ENCODE measurements at places on chromosomes 7 and 10. TPM values are rescaled to one million over a fixed set of nuclear protein-coding genes. Genes with fewer than 3 reads are reported as not detected.

DNA sequence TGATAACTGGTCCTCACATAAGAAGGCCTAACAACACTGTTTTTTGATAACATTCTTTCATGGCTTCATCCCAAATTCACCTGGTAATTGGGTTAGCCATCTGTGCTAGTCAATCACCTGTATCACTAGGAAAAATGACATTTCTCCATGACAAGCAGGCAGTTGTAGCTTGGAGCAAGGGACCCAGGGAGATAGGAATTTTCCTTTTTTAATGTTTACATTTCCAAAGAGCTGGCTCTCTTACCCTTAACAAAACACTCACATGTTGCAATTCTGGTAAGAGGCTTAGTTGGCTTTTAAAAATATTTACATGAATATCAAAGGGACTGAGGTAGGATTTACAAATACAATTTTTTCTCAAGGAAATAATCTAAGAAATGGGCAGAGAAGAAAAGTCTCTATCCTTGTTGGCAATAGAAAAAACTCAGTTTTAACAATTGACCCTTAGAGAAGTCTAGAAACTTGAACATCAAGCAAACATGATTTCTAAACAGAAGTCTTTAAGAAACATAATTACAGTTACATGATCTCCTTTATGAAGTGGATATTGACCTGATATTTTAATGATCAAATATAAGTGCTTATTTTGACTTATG is 16.1 kb upstream of the AKR1C1 start:
- DNase-seq, result no peak

GRCh38 chr7:108205311-108205710 is 75.2 kb upstream of the LAMB4 start:
- no peak for DNase-seq

DNA sequence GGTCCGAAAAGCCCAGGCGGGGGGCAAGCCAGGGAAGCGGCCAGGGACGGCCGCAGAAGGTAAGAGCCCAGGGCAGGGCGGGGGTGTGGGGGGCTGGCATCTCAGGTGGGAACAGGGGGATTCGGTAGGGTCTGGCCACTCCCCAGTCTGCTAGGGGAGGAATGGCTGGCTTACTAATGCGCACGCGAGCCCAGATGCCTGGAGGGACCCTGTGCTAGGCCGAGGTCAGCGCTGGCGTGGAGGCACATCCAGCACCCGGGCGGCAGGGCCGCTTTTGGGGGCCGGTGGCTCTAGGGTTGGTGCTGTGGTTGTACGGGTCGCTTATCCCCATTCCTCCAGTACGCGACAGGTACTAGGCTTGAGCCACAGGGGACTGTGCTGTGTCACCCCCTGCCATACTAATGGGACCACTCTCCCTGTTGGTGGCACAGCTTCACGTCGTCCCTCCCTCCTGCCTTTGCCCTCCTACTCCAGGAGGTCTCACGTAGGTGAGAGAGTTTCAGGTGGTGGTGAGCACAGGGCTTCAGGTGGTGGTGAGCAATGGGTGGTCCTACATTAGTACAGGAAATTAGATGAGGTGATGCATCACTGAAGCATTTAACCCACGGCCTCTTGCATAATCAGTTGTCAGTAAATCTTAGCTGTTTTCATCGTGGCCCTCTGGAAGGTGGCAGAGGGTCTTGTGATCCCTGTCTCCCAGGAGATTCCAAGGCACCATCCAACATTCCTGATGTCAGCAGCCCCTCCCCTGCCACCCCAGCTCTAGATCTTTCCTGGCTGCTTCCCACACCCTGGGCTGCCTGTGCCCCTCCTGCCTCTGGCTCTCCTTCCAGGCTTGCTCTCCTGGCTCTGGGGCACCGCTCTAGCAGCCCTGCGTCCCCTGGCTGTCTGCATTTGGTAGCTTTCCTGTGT is 971 bp downstream of the AEBP1 start:
- no peak for DNase-seq

DNA sequence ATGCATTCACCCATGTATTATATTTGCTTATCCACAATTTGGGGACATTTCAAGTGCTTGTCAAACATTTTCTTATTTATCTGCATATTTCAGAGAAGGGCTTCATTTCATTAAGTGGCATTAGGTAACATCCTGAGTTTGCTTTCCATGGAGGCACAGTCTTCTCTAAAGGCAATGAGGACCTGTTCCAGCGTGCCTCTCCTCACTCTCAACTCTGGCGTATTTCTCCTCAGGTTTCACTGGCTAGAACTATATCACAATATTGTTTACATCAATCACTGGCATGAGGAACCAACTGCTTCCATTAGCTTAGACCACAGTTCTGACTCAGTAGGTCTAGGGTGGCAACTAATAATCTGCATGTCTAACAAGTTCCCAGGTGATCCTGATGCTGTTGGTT is 177.2 kb downstream of the TAX1BP1 start:
- no peak for DNase-seq

GRCh38 chr7:100509231-100509630 is 25.5 kb downstream of the NYAP1 start:
- DNase-seq, result no peak

GRCh38 chr7:94266238-94266644 is 128.5 kb upstream of the COL1A2 start:
- DNase-seq, result no peak

- no peak for DNase-seq
These were observed 10.5 kb downstream of the LIPA start for GRCh38 chr10:89241026-89241425.

GRCh38 chr10:57145548-57145947 is 784.5 kb upstream of the ZWINT start:
- DNase-seq, result no peak

- no peak for DNase-seq
These were observed 49.8 kb downstream of the POU6F2 start for GRCh38 chr7:39027491-39027890.

DNA sequence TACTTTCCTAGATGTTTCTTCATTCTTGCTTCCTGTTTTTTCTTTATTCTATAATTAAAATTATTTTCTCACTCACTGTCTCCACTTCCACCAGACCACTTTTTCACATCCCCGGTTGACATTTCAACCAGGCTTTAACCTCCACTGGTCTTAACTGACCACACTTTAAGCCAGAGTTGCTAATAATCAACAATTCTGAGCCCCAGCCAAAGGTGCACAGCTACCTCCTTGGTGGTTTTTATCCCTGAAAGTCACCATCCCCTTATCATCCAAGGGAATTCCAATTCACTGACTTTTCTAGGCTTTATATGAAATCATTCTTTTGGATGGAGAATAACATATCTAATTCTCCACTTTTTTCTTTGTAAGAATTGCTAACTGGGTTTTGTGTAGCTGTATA is 138.9 kb downstream of the FRMD4A start:
- DNase-seq, result no peak

DNA sequence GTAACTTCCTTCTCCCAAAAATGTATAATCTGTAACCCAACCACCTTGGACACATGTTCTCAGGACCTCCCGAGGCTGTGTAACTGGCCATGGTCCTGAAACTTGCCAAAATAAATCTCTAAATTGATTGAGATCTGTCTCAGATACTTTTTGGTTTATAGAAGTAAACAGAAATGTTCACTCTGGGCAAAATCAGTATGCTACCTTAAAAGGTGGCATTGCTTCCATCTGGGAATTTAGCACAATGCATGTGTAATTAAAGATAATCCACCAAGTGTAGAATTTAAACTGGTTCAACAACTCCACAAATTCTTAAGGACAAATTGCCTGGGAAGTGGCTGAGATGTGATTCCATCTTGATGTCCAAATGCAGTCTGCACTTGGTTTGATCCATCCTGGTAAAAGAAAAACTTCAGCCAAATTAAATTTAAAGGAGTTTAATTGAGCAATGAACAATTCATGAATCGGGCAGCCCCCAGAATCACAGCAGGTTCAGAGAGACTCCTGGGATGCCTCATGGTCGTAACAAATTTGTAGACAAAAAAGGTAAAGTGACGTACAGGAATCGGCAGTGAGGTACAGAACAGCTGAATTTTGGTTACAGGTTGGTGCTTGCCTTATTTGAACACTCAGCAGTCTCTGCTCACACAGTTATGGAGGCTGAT is 102.6 kb upstream of the PFKP start:
- DNase-seq, result no peak

DNA sequence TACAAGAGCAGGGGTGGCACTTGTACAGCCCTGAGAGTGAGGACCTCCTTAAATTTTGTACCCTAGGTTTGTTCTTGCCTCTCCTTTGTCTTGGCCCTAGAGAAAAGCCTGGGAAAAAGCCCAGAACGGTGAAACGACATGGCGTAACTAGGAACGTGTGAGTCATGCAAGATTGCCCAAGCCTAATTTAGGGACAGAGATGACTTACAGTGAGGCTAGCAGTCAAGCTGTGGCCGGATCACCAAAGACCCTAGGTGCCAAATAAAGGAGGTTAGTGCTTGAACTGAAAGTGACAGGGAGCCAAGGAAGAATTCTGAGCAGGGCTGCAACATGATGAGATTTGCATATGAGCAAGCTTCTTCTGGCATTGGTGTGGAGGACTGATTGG is 25.1 kb downstream of the TBXAS1 start:
- peak; percentile 86 for DNase-seq

DNA sequence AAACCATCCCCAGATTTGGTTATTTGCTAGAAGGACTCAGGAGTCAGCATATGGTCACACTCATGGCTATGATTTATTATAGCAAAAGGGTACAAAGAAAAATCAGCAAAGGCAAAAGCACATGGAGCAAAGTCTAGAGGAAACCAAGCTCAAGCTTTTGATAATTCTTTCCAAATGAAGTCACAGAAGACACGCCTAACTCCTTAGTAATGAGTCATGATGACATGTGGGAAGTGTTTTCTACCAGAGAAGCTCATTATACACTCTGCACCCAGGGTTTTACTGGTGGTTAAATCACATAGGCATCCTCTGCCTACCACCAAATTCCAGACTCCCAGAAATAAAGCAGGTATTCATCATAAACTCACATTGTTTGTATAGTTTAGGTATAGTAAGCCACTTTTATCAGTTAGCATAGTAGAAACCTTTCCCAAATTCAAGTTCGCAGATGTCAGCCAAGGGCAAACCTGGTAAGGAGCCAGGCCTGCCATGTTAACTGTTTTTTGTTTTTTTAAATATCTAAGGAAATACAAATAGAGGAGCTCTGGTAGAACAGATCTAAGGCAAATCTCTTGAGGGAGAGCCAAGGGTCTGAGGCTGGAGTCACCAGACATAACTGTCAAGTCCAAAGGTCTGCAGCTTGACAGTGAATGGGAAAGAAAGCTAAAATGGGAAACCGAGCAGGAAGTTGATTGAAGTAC is 15.4 kb upstream of the HIBADH start:
- DNase-seq, result no peak

PNLIPRP1 gene
- not detected for total RNA-seq

IKZF1 gene
- total RNA-seq, result 10.0 TPM

STOX1 gene
- 3.0 TPM for total RNA-seq

VAX1 gene
- not detected for total RNA-seq

ABLIM1 gene
- 113 TPM for total RNA-seq

C10orf105 gene
- total RNA-seq, result 0.17 TPM

TRDMT1 gene
- total RNA-seq, result 4.8 TPM

CHN2 gene
- 9.8 TPM for total RNA-seq

CYP2C19 gene
- 0.17 TPM for total RNA-seq

FEZF1 gene
- total RNA-seq, result not detected
